Stimulated activated CD8-positive, alpha-beta memory T cell treated with anti-CD3 and anti-CD28 coated beads, Interleukin-4, amount 100 ng/mL, for 4 hours (primary cell): ENCODE measurements at places on chromosomes 12 and 14.

DNA sequence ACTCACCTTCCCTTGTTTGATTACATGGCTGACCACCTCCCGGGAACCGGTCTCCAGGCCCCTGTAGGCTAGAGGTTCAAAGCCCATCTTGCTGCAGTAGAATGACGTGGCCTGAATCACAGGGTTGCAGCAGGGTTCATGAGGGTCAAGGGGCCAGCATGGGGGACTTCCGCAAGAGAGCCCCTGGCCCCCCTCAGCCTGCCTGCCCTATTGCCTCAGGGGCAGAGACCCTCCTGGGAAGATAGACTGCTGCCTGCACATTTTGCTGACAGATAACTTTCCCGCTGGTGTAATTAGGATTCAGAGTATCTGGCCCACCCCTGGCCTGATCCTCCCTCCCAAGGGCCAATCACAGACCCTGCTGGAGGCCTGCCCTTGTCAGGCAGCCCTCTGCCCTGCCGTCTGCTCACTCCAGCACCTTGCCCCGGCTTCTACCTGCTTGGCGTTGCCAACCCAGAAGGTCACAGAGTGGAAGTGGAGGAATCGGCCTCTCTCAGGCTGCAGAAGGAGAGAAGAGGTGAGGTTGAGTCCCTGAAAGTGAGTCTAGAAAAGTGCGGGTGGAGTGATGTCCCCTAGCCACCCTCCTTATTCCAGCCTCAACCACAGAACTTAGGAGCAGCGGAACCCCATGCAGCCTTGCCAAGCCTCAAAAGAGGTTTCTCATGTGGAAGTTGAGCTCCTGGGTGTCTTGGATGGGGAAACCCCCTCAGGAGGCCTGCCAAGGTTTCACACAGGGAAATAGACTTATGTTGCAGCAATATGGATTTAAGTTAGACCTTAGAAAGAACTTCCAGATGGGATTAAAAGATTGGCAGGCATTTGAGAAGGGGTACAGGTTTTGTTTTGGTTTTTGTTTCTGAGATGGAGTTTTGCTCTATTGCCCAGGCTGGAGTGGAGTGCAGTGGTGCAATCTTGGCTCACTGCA lies 1.1 kb downstream of the HPD start:
- no peak for DNase-seq

DNA sequence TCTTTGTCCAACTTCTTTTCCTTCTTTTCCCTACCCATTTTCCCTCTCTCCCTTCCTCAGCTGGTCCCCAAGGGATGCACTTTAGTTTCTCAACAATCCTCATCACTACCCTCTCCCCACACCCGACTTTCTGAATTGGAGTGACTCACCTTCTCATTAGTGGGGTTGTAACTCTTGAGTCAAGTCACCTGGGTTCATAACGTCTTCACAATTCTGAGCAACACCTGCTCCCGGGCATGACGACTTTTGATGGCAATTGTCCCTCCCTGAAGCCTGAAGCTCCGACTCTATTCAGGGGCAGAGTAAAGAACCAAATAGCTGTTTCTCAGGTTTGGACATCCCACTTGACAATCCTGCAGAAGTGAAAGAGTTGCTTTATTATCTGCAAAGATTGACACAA lies 82.7 kb upstream of the OTX2 start:
- DNase-seq = no peak

DNA sequence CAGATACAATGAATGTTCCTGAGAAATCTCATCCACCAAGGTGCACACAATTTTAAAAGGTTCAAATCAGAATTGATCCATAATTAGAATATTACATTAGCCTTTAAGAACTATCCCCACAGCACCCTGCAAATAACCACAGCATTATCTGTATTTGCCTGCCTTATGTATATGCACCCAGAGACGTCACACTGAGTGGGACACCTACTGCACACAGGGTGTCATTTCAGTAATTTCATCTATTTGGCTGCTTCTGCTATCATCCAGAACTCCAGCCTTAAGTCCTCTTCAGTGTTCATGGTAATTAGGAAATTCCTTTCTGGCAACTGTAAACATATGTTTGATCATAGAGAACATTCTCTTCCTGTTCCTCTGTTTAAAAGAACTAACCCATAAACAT lies 298.4 kb downstream of the SYT1 start:
- no peak for DNase-seq

- DNase-seq = peak; percentile 2
These were observed 390 bp downstream of the BRAP start for GRCh38 chr12:111685322-111685810.

DNA sequence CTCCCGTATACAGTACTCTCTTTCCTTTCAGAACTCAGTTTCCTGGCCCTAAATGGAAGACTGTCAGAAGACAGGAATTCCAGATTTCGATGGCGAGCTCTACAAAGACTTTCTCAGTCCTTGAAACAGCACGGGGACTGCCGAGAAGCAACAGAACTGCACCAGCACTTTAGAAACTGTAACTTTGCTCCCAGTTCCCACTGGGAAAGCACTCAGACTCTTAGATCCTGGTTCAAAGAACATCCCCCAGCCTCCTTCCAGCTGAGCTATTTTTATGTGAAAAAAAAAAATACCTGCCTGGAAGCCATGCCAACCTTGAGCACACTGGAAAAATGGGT lies 1.8 kb downstream of the PXN start:
- no peak for DNase-seq

DNA sequence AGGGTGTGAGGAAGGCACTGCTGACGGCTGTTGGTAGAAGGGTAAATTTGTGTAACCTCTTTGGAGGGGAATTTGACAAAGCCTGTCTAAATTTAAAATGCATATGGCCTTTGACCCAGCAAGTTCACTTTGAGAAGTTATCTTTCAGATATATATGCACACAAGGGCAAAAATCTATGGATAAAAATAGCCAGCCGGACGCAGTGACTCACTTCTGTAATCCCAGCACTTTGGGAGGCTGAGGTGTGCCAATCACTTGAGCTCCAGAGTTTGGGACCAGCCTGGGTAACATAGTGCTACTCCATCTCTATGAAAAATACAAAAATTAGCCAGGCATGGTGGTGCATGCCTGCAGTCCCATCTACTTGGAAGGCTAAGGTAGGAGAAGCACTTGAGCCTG lies 13.4 kb downstream of the UBC start:
- DNase-seq = no peak

- no peak for DNase-seq
These were observed 230.3 kb upstream of the PRICKLE1 start for GRCh38 chr12:42819846-42820245.

DNA sequence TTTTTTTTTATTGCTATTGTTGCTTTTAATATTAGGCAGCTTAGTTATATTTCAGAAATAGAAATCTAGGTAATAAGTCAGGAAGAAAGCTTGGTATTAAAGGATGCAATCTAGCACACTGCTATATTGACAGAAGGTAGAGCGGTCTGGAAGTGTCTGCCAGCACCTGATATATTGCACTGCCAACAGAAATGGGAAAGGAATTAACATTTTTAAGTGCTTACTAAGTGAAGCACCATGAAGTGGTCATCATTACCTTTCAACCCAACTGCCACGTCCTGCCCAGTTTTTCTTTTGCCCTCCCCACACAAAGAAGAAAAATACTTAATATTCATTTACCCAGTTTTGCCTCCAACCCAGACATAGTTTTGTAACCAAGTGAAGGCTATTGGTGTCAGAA lies 163.5 kb downstream of the KITLG start:
- no peak for DNase-seq

DNA sequence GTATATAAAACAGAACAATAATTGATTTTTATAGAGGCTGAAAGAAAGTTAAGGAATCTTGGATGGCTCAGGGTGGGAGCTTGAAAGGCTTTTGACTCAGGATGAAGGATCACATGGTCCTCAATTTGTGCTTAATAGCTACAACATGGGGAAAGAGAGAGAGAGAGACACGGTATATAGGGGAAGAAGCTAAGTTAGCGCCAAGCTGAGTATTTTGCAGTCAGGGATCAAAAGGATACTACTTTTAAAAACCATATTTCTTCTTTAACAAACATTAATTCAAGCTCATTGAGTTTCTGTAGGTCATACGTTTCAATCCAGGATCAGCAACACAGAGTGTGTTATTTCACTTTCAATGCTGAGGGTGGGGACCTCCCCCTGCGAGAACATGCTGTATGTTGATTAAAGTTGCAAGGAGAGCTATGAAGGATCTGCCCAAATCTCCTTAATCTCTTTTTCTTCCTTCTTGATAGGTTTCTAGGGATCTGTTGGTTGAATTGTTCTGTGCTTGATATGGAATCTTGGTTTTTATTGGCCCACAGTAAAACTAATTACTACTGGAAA lies 133.1 kb upstream of the NUDT4 start:
- no peak for DNase-seq
